Endothelial cell (in vitro differentiated cells): ENCODE measurements at places on chromosomes 1 and 21.

GRCh38 chr1:151939779-151940178, 30.5 kb upstream of the THEM4 start:
- no peaks in the 10 kb centered on the region for H3K36me3 ChIP-seq
- H3K4me1 ChIP-seq = peaks cover 13% of the 10 kb centered on the region
- H3K27ac ChIP-seq = no peak overlapping the region
- DNase-seq = no peak
- peaks cover 3% of the 10 kb centered on the region for H3K27me3 ChIP-seq
- no peak overlapping the region for H3K4me3 ChIP-seq

GRCh38 chr1:234722904-234723720, 113.1 kb upstream of the IRF2BP2 start:
- peaks cover 23% of the 10 kb centered on the region for H3K27me3 ChIP-seq
- H3K4me1 ChIP-seq = peaks cover 93% of the 10 kb centered on the region
- H3K4me3 ChIP-seq = peak overlapping the region; percentile 44
- no peaks in the 10 kb centered on the region for H3K36me3 ChIP-seq

GRCh38 chr1:24964811-24965570, 34.9 kb upstream of the RUNX3 start:
- no peak overlapping the region for H3K4me3 ChIP-seq
- H3K36me3 ChIP-seq = no peaks in the 10 kb centered on the region
- no peak for DNase-seq
- H3K4me1 ChIP-seq = peaks cover 2% of the 10 kb centered on the region
- H3K27me3 ChIP-seq = peaks cover 5% of the 10 kb centered on the region

GRCh38 chr1:38394303-38394702, 347.7 kb upstream of the POU3F1 start:
- no peak for DNase-seq
- H3K27me3 ChIP-seq = no peaks in the 10 kb centered on the region
- peaks cover 26% of the 10 kb centered on the region for H3K4me1 ChIP-seq
- H3K4me3 ChIP-seq = no peak overlapping the region

DNA sequence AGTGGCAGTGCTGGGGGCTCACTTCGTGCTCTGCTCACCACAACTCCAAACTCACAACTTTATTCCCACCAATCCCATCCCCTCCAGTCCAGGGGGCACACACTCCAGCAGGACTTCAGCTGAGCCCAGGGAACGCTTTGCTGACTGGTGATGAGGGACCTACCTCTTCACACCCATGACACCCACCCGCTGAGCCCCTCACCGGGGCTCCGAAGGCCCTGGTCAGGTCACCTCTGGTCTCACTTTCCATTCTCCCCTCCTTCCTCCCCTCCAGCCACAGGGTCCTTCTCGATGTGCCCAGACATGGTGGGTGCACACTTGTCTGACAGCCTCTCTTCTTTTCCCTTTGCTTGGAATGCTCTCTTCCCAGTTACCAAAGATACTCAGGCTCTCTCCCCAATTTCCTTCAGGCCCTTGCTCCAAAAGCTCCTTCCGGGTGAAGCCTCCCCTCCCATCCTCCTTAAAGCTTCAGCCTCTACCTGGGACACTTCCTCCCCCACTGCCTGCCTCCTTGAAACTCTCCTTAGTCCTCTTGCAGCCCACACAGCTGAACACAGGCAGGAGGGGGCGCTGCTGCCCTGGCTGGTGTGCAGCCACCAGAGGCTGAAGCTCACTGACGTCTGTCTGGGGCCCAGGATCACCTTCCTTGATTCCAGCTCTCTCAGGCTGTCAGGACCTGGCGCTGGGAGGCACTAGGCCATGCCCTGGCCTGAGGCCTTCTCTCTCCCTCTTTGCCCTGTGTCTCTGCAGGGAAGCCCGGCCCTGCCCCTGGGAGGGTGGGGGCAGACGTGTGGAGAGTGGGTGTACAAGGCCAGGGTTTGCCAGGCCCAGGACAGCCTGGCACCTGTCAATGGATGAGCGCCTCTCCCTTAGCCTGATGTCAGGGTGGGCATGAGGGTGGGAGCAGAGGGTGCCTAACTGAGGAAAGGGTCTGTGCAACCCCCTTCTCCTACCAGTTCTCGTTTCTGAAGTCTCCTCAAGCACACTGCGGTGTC, 1.6 kb downstream of the KCNE1 start:
- no peaks in the 10 kb centered on the region for H3K4me1 ChIP-seq
- no peak overlapping the region for H3K27ac ChIP-seq
- H3K36me3 ChIP-seq = no peaks in the 10 kb centered on the region
- H3K4me3 ChIP-seq = no peak overlapping the region
- peak; percentile 88 for DNase-seq

DNA sequence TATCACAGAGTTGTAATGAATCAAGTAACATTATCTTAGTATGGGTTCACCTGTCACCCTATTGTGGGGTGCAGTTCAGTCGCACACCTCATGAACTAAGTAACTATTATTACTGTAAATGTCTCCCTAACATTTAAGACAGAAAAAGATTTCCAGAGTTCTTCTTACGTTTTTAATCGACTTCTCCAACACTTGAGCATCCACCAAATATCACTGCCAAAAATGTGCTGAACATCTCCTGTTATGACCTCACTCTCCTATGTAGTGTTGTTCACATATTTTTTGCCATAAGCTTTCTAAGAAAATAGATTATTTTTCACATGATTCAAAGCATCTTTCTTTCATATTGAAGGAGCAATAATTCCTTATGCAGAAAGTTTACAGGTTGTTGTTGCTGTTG, 1.3 kb downstream of the TTLL7 start:
- H3K4me3 ChIP-seq = no peak overlapping the region
- H3K27me3 ChIP-seq = no peaks in the 10 kb centered on the region
- no peaks in the 10 kb centered on the region for H3K36me3 ChIP-seq
- peaks cover 7% of the 10 kb centered on the region for H3K4me1 ChIP-seq

DNA sequence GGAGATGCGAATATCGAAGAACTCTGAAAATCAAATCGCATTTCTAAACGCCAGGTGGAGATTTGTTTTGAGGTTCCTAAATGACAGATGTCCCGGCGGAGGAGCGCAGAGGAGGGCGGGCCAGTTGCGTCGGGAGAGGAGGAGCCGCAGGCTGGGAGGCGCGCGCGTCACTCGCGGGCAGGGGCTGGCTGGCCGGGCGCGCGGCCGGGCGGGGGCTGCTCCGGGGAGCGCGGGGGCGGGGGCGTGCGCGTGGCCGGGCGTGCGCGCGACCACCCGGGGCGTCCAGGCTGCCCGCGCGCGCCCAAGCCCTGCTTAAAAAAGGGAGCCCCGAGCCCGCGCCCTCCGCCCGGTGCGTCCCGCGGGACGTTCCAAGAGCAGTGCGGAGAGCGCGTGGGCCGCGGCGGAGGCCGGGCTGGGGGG, 47.3 kb downstream of the H3-3A start:
- peak overlapping the region; percentile 96 for H3K4me3 ChIP-seq
- H3K4me1 ChIP-seq = peaks cover 21% of the 10 kb centered on the region
- peaks cover 10% of the 10 kb centered on the region for H3K27me3 ChIP-seq

- no peak for DNase-seq
- H3K4me3 ChIP-seq = no peak overlapping the region
- H3K4me1 ChIP-seq = no peaks in the 10 kb centered on the region
Observed at GRCh38 chr21:39518847-39519210, 67.1 kb downstream of the SH3BGR start.

GRCh38 chr1:154629675-154630073, 21.7 kb upstream of the ADAR start:
- peaks cover 3% of the 10 kb centered on the region for H3K36me3 ChIP-seq
- H3K27me3 ChIP-seq = peaks cover 2% of the 10 kb centered on the region
- no peak overlapping the region for H3K27ac ChIP-seq
- H3K4me3 ChIP-seq = no peak overlapping the region
- peaks cover 16% of the 10 kb centered on the region for H3K4me1 ChIP-seq

GRCh38 chr1:188715566-188715965, 1762.1 kb downstream of the BRINP3 start:
- peaks cover 2% of the 10 kb centered on the region for H3K27me3 ChIP-seq
- no peak overlapping the region for H3K4me3 ChIP-seq
- H3K4me1 ChIP-seq = no peaks in the 10 kb centered on the region
- H3K36me3 ChIP-seq = no peaks in the 10 kb centered on the region
- no peak overlapping the region for H3K27ac ChIP-seq

DNA sequence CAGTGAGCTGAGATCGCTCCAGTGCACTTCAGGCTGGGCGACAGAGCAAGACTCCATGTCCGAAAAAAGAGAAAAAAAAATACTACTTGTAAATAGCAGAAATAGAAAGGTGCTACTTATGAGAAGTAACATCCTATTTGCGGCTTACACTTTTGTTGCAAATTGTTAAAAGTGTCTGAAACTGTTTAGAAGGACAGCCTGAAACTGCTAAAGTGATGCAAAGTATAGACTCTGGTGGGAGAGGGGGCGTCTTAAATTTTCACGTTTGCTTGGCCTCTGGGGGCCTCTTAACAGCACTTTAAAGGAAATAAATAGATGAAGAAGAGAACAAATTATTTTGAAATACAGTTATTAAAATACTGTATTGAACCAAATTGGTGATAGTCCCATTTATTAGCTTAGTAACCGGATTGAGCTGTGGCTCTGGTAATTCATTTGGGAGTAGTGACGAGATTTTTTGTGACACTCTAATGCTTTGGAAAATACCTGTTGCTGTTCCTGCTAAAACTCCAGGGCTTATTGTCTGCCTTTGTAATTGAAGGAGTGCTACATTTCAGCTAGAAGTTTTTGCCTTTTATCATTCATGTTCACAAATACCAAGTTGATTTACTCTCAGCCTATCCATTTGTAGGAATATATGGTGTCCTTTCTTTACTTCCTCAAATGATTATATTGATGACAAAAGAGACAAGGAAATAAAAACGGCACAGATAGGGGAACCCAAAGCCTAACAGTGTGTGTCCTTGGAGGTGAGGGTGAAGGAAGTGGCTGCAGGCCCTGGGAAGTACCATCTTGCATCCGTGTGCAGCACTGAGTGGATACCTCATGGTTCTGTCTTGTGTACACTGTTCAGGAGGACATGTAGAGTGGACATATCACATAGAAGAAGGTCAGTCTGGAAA, 6.2 kb downstream of the PKNOX1 start:
- H3K27ac ChIP-seq = no peak overlapping the region
- peaks cover 19% of the 10 kb centered on the region for H3K4me1 ChIP-seq
- H3K36me3 ChIP-seq = peaks cover 20% of the 10 kb centered on the region
- DNase-seq = no peak

- H3K4me1 ChIP-seq = no peaks in the 10 kb centered on the region
- H3K27ac ChIP-seq = no peak overlapping the region
- H3K27me3 ChIP-seq = no peaks in the 10 kb centered on the region
- no peak overlapping the region for H3K4me3 ChIP-seq
Observed at GRCh38 chr21:34037009-34037795, 36.2 kb upstream of the MRPS6 start.

DNA sequence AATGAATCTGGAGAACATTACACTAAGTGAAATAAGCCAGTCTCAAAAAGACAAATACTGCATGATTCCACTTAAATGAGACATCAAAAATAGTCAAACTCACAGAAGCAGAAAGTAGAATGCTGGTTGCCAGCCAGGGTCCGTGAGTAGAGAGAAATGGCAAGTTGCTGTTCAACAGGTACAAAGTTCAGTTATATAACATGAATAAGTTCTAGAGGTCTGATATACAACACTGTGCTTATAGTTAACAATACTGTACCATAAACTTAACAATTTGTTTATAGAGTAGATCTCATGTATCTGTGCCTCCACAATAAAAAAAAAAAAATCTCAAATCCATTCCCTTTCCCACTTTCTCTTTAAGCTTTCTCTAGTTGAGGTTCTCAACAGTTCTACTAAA, 83.5 kb downstream of the DENND1B start:
- H3K27ac ChIP-seq = no peak overlapping the region
- no peak for DNase-seq
- H3K27me3 ChIP-seq = no peaks in the 10 kb centered on the region
- no peaks in the 10 kb centered on the region for H3K4me1 ChIP-seq
- peaks cover 11% of the 10 kb centered on the region for H3K36me3 ChIP-seq
- no peak overlapping the region for H3K4me3 ChIP-seq

GRCh38 chr1:30684881-30685795, 38.2 kb downstream of the MATN1 start:
- peaks cover 16% of the 10 kb centered on the region for H3K27me3 ChIP-seq
- peak; percentile 49 for DNase-seq
- no peaks in the 10 kb centered on the region for H3K36me3 ChIP-seq
- peak overlapping the region; percentile 74 for H3K4me3 ChIP-seq

GRCh38 chr1:11482198-11482597, 3.2 kb downstream of the DISP3 start:
- peaks cover 25% of the 10 kb centered on the region for H3K4me1 ChIP-seq
- no peak overlapping the region for H3K27ac ChIP-seq
- peaks cover 21% of the 10 kb centered on the region for H3K27me3 ChIP-seq
- no peaks in the 10 kb centered on the region for H3K36me3 ChIP-seq
- H3K4me3 ChIP-seq = no peak overlapping the region

- no peaks in the 10 kb centered on the region for H3K36me3 ChIP-seq
- H3K4me3 ChIP-seq = no peak overlapping the region
- no peak for DNase-seq
- no peak overlapping the region for H3K27ac ChIP-seq
- H3K27me3 ChIP-seq = no peaks in the 10 kb centered on the region
- H3K4me1 ChIP-seq = peaks cover 6% of the 10 kb centered on the region
Observed at GRCh38 chr1:171127099-171127498, 36.4 kb downstream of the FMO3 start.

- H3K4me1 ChIP-seq = no peaks in the 10 kb centered on the region
- H3K27me3 ChIP-seq = peaks cover 3% of the 10 kb centered on the region
- H3K4me3 ChIP-seq = no peak overlapping the region
- DNase-seq = no peak
- peaks cover 3% of the 10 kb centered on the region for H3K36me3 ChIP-seq
Observed at GRCh38 chr1:29496701-29497100, 260.4 kb downstream of the PTPRU start.
